ENCODE measurements at places on chromosomes 6 and 20. TPM values are rescaled to one million over a fixed set of nuclear protein-coding genes. Genes with fewer than 3 reads are reported as not detected.

The FRK gene
- polyA plus RNA-seq: 0.32 TPM

The MAP7 gene
- 0.45 TPM for polyA plus RNA-seq

The SIRPG gene
- polyA plus RNA-seq: not detected

The TNFRSF6B gene
- 1.6 TPM for polyA plus RNA-seq

The FAM162B gene
- polyA plus RNA-seq: 8.0 TPM

The PSMB8 gene
- 13.9 TPM for polyA plus RNA-seq

The OR12D3 gene
- not detected for polyA plus RNA-seq

The SLC17A3 gene
- polyA plus RNA-seq: not detected

The RBPJL gene
- not detected for polyA plus RNA-seq

The KCNQ2 gene
- polyA plus RNA-seq: 1.8 TPM

The SLC22A1 gene
- polyA plus RNA-seq: 0.77 TPM

The PARD6B gene
- polyA plus RNA-seq: 0.40 TPM

The TRIM10 gene
- polyA plus RNA-seq: 0.86 TPM

The GGTLC1 gene
- polyA plus RNA-seq: not detected

The RCAN2 gene
- polyA plus RNA-seq: 3.2 TPM

The PEX3 gene
- polyA plus RNA-seq: 12.8 TPM

The MLN gene
- polyA plus RNA-seq: not detected

The MCM8 gene
- polyA plus RNA-seq: 8.4 TPM

The TNFRSF21 gene
- 22.9 TPM for polyA plus RNA-seq

The COL9A3 gene
- polyA plus RNA-seq: 10.6 TPM

The CMTR1 gene
- polyA plus RNA-seq: 33.0 TPM

The CTCFL gene
- polyA plus RNA-seq: 0.21 TPM

The EYA4 gene
- polyA plus RNA-seq: 27.1 TPM

The BIRC7 gene
- not detected for polyA plus RNA-seq

The CDH22 gene
- 0.35 TPM for polyA plus RNA-seq

The FAM83D gene
- 7.7 TPM for polyA plus RNA-seq

The TXLNB gene
- 128 TPM for polyA plus RNA-seq

The BMP5 gene
- 9.0 TPM for polyA plus RNA-seq

The NDUFAF5 gene
- polyA plus RNA-seq: 20.7 TPM

The COL11A2 gene
- polyA plus RNA-seq: 49.7 TPM

The PRKN gene
- polyA plus RNA-seq: 4.5 TPM

The TGIF2 gene
- 24.1 TPM for polyA plus RNA-seq

The GDAP1L1 gene
- polyA plus RNA-seq: 0.30 TPM

The IP6K3 gene
- polyA plus RNA-seq: 38.8 TPM

The PRPH2 gene
- polyA plus RNA-seq: 5.1 TPM

The RHAG gene
- polyA plus RNA-seq: 1.7 TPM

The SIRPB1 gene
- 0.71 TPM for polyA plus RNA-seq

The ALDH8A1 gene
- polyA plus RNA-seq: 1.1 TPM

The ULBP2 gene
- not detected for polyA plus RNA-seq

The KCNQ5 gene
- polyA plus RNA-seq: 0.76 TPM

The NMBR gene
- polyA plus RNA-seq: 0.14 TPM

The CST4 gene
- polyA plus RNA-seq: not detected

The CRIP3 gene
- 2.1 TPM for polyA plus RNA-seq

The SOBP gene
- polyA plus RNA-seq: 16.1 TPM

The LY6G6D gene
- not detected for polyA plus RNA-seq

The SLC35F1 gene
- polyA plus RNA-seq: 1.3 TPM

The HSD17B8 gene
- 11.5 TPM for polyA plus RNA-seq

The FAM83C gene
- polyA plus RNA-seq: 0.17 TPM

The CCNC gene
- polyA plus RNA-seq: 33.9 TPM

The GJA10 gene
- not detected for polyA plus RNA-seq

The SS18L1 gene
- 17.8 TPM for polyA plus RNA-seq

The SYCP2L gene
- polyA plus RNA-seq: 2.3 TPM

The BTN1A1 gene
- 0.25 TPM for polyA plus RNA-seq

The SLCO4A1 gene
- 0.26 TPM for polyA plus RNA-seq
